ENCODE measurements at places on chromosomes 12 and 14.

DNA sequence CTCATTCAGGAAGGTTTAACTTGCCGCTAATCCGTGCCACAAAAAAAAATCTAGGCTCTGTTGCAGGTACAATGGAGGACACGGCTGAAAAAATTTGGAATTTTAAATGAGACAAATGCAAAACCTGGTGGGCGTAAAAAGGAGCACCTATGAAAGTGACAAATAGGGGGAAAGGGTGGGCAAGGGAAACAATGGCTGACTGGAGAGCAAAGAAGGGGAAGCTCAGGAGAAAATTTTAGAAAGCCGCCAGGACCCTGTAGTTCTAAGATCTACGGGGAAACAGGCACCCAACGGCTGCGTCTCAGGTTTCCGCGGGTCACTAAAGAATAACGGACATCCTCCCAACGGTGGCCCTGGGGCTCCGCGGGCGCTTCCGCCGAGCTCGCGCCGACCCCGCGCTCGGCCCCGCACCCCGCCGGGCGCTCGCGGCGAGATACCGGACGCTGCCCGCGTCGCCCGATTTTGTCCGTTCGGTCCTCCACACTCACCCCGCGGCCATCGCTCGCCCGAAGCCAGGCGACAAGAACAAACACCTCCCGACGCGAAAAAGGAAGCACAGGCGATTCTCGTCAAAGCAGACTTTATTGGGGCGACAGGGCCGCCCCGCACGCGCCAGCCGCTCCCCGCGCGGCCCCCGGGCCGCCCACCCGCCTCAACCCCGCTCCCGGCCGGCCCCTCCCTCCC, 1.1 kb upstream of the YY1 start:
- no peak for DNase-seq

GRCh38 chr12:88546853-88547252, 33.4 kb downstream of the KITLG start:
- no peak for DNase-seq

DNA sequence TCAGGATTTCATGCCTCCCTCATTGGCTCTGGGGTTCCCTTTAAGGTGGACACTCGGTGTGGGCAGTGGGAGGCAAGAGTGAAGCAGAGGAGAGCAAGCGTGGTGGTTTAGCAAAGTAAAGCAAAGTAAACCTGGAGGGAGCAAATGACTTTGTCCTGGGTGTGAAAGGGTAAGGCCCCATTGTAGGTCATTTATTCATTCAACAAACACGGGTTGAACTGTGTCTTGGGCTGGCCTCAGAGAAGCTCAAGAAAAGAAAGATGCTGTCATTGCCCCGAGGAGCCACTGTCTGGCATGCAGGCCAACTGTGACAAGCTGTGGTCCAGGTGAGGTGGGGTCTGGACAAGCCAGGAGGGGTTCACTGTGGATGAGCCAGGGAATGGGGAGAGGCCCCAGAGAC, 68.9 kb upstream of the DLK1 start:
- DNase-seq = no peak

DNA sequence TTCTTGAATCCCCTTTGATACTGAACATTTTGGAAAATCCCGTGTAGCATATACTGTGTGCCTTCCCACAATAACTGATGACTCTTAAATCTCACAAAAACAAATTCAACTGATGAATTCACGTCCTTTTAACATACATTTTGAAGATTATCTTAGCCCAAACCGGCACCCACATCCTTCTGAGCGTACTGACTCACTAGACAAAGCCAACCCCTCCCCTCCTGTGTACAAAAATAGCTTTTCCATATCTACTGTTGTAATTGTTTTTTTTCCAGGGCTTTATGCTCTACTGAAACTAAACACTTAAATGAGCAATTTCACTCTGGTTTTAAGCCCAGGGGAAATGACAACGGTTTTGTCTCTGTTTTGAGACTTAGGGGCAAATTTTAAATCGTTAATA, 109.4 kb upstream of the ATF7IP start:
- DNase-seq = peak; percentile 15

GRCh38 chr12:39798977-39799376, 179.4 kb upstream of the ABCD2 start:
- no peak for DNase-seq

GRCh38 chr12:2613326-2614073, 181.3 kb upstream of the FKBP4 start:
- no peak for DNase-seq

DNA sequence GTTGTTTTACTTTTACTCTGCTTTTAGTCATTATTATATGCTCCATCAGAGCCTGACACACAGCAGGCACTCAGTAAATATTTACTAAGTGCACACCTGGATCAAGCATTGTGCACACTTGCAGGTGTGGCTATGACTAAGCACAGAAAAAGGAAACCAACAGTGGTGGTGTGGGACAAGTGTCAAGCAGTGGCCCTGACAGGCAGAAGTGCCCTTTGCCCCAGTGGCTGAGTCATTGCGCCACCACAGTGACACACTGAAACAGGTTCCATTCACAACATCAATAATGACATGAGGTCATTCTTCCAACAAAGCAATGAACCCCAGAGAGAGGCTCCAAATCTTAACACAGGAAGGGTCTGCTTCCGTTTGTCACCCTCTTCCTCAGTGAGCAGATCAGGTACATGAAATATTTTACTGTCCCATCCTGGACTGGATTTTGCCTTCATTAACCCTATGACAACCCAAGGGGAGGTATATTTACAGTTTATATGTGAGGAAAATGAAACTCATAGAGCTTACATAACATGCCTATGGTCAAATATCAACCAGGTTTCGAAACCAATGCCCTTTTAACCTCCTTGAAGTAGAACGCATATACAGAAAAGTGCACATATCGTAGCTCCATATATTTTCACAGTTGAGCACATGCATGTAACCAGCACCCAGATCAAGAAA, 82.6 kb upstream of the GTF2A1 start:
- no peak for DNase-seq

GRCh38 chr14:36424478-36425102, 95.4 kb downstream of the NKX2-1 start:
- DNase-seq = no peak

DNA sequence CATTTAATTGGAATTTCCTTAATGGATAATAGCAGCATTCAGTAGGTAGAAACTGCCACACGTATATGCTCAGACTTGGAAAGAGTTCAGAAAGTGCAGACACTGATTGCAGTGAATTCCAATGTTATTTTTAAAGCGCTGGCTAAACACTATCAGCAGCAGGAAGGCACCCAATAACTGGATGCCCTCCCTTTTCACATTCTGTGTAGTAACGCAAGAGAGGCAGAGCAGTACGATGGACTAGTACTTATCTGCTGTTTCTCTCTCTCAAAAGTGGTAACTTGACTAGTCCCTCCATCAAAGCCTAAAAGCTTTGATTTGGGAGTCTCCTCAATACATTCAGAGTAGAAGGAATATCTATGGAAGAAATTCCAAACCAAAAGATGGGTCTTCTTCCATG, 791.0 kb downstream of the TMTC2 start:
- DNase-seq = no peak

GRCh38 chr12:693934-694533, 30.8 kb upstream of the NINJ2 start:
- no peak for DNase-seq

DNA sequence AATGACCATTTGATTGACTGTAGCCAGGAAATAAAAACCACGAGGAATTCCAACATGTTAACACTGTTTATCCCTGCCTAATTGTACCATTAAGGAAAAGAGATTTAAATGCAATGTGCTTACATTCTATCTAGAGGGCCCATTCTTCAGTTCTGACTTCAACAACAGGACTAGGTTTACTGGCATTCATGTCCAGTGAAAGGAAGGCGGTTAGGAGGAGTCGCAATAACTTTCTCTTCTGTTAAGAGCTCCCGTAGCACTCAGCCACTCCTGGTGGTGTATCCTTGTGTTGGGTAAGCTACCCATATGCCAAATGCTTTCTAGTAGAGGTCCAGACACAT, 154.7 kb downstream of the STXBP6 start:
- no peak for DNase-seq

GRCh38 chr14:100605706-100606686, 18.8 kb upstream of the BEGAIN start:
- DNase-seq = no peak

DNA sequence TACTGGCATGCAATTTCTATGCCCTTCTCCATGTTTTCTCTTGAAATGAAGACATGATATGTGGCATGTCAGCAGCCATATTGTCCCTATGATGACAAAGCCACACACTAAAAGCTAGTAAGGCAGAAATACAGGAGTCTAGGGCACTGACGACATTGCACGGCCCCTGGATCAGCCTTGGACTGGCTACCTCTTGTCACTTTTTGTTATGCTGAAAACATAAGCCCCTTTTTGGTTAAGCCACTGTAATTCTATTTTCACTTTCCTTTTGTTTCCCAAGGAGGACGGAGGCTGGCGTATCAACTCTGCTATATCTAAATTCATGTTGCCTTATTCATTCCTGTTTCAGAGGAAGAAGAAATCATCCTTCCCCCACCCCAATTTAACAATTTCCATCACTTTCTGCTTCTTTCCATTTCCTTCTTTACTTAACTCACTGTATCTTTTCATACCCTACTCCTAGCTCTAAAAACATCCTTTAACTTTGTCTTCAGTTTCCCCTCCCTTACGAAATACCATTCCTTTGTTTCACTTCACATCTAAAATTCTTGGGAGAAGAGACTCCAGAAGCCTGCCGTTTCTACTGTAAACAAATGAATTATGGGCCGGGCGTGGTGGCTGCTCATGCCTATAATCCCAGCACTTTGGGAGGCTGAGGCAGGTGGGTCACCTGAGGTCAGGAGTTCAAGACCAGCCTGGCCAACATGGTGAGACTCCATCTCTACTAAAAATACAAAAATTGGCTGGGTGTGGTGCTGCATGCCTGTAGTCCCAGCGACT, 364.1 kb downstream of the PCNX1 start:
- DNase-seq = no peak

DNA sequence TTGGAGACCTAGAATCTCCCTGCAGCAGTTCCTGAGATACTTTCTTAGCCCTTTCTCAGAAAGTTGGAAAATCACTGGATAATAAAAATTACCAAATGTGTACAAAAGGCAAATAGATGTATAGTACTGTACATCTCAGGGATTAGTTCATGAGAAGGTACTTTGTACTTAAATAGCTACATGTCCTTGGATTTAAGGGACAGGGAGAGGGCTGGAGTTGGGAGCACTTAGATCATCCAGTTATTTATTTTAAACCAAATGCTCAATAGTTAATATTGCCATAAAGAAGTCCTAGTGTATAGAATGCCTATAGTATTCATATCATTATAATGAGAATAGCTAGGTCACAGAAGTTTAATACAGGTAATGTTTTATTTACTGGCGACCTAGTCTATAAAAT, 13.4 kb downstream of the CDKN3 start:
- DNase-seq = no peak

DNA sequence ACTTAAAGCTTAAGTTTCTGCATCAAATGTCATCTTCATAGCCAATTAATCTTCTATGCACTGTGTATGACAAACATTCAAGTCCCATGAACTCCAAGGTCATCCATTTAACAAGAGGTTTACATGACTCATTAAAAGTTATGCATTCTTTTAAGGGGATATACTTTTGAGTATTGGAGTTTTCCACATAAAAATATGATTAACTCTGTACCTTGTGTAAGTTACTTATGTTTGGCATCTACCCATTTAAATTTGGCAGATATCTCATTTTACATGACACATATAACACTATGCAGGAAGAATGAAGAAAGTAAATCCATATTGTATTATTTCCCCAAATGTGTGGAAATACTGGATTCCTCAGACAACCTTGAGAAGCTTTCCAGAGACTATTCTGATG, 240.2 kb downstream of the PAX9 start:
- DNase-seq = no peak

Measured in stimulated activated CD8-positive, alpha-beta memory T cell treated with anti-CD3 and anti-CD28 coated beads, Interleukin-2, amount 100 ng/mL, for 1 hour (primary cell).